Mononuclear cell (primary cell): ENCODE measurements at places on chromosomes 1 and 21. TPM values are rescaled to one million over a fixed set of nuclear protein-coding genes. Genes with fewer than 3 reads are reported as not detected.

The AKR7A3 gene
- 0.73 TPM for total RNA-seq

The C1orf115 gene
- total RNA-seq = 1.3 TPM

The FALEC gene
- not detected for total RNA-seq

The LHX8 gene
- total RNA-seq = not detected

The OR6K3 gene
- total RNA-seq = not detected

The RHBDL2 gene
- not detected for total RNA-seq

The IVL gene
- not detected for total RNA-seq

The EPHA10 gene
- total RNA-seq = not detected

The EVI5 gene
- 16.9 TPM for total RNA-seq

The DAB1 gene
- total RNA-seq = 0.42 TPM
